ENCODE measurements at places on chromosomes 2 and 18.

DNA sequence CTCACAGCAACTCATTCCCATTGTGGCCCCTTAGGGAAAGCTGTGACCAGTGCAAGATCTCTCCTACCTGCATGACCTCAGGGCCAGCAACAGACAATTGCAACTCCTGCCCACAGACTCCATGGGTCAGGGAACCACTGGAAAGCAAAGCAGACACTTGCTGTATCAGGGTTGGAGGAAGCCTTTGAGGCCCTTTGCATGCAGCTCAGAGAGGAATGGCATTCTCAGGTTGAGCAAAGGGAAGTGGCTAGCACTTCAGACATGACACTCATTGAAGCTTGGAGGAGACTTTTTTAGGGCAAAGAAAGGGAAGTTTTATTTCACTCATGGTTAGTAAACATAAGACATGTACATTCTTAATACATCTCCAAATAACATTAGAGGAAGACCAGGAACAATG is 22.1 kb downstream of the IL1F10 start:
- peak; percentile 36 for DNase-seq

DNA sequence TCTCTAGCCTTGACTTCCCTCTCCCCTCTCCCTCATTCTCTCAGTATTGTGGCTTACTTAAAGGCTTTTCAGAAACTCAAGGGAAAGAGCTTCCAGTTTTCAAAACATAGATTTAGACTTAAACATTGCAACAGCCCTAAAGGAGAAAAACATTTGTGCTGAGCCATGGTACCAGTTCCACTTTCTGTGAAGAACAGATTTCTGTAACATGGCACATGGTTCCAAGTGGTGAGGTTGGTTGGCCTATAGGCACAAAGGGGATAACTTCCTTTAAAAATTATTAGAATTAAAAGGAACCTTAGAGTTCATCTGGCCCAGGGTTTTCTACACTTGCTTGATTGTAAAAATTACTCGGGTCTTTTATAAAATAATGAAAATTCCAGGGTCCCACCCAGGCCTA is 138.6 kb upstream of the CDCA7 start:
- no peak for DNase-seq

DNA sequence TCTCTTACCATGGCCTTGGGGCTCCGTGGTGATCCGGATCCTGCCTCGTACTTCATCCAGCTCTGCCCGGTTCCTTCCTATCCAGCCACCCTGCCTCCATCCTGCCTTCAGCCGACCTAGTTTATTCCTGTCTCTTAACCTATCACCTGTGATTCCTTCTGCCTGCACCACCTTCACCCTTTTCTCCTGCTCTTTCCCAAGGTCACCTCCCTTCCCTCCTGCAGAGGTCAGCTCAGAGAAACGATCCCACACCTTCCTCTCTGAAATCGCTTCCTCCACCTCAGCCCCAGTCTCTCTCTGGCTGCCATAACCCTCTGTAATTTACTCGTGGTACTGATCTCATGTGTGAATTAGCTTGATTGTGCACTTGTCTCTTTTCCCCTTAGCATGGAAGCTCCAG is 23.5 kb upstream of the LAPTM4A start:
- no peak for DNase-seq

GRCh38 chr2:119544075-119544938 is at the start of gene CFAP221:
TSS of gene CFAP221 (plus strand) at chr2:119544449. CDS start at chr2:119546132, 1,683 bp downstream.
- peak; percentile 48 for DNase-seq

- no peak for DNase-seq
These were observed 63.5 kb upstream of the ST3GAL5 start for GRCh38 chr2:85952196-85952734.

DNA sequence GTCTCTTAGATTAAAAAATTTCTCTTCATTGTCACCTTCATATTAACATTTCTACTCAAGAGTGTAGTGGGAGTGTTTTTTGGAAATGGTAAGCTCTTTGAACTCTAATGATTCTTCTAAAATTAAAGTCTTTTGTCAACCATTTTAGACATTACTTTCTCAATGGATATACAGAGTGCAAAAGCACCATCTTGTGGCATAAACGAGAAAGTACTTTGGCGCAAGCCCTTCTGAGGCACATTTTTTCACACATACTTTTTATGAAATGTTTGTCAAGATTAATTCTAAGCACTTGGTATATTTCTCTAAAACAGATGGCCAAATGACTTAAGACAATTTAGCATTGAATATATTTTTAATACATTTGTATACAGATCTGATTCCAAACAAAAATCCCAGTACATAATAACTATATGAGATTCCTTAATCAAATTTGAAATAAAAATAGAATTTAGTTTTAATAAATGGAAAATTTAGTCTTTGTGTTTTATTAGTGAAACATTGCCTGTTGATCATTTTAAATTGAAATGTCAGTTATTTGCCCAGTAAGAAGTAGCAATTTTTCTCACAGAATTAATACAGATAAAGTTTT is 63.3 kb upstream of the GALNT5 start:
- DNase-seq: no peak

DNA sequence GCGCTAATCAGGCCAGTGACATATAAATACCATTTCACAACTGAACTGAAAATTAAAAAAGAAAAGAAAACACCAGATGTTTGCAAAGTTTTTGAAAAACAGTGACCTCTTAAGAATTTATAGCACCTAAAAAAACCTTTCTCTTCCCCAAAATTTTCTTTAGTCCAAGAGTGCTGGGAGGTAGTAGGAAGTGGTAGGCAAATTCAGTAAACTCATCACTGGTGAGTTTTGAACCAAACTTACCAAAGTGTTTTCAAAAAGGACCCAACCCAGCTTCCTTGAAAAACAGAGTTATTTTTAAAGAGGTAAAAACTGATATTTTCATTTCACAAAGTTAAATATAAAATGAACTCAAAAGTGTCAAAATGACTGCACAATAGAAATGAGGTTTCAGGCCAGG is 90.4 kb downstream of the TMEM247 start:
- DNase-seq: no peak

GRCh38 chr2:31318361-31319336 is 84.7 kb downstream of the EHD3 start:
- DNase-seq: peak; percentile 66

DNA sequence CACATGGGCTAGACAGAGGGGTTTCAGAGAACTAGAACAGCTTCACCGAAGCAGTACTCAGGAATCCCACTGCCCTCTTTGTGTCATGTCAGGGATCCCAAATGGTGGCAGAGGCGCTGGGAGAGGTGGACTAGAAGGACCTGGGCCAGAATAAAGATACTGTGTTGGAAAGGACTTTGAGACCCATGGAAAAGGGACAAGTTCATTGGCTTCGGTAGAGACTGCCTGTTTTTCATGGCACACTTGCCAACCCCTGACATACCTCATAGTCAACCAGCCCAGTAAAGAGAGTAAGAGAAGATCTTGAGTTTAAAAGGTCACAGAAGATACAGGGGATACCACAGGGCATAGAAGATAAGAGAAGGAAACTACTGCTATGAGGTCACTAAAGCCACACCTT is 381.0 kb downstream of the RIT2 start:
- DNase-seq: no peak

GRCh38 chr2:188345020-188345419 is 53.3 kb downstream of the GULP1 start:
- DNase-seq: no peak

DNA sequence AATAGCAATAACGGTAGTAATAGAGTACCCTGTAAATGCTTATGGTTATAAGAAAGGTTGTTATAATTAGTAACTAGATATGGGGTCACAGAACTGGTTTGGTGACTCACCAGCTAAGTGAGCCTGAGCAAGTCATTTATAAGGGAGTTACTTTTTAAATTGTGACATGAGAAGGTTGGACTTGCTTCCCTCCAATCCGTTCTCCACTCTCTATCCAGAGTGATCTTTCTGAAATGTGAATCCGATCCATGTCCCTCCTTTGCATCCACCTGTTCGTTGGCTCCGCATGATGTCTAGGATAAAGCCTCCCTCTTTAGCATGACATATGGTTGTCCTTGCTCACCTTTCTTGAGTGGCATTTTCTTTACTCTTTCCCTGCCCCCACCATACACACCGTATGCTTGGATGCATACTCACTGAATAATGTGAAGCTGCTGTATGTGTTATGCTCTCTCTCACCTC is 83.1 kb downstream of the CDC42EP3 start:
- DNase-seq: no peak

- DNase-seq: no peak
These were observed 140.6 kb upstream of the DNMT3A start for GRCh38 chr2:25482341-25482740.

GRCh38 chr2:19898592-19899329 is 3.0 kb downstream of the TTC32 start:
- no peak for DNase-seq

GRCh38 chr18:74196220-74197119 is 48.1 kb downstream of the TIMM21 start:
- peak; percentile 24 for DNase-seq

DNA sequence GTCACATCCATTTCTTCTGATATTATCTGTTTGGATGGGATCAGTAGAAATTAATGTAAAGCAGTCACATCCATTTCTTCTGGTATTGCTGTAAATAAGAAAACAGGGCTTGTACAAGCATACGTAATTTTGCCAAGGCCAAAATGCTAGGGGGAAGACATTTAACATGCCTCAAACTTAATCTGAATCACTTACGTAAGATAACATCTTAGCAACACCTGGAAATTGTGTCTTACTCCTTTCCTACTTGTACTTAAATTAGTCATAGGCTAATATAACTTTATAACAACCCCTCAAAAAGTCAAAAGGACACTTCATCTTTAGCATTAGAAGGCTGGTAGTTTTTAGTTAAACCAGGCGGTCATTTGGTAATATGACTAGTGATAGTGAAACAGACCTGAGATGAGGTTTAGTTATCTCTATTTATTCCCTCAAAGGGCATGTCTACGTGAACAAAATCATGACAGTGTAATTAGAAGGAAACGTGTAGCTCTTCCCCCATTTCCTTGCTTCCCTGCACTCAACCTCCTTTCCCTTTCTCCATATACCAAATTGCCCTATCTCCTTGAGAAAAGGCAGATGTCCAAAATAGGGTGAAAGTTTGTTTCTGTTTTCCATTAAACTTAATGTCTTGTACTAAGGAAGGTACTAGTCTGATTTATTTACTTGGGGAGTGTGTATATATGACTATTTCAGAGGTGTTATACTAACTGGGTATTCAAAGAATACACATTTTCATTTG is 99.3 kb upstream of the FZD5 start:
- DNase-seq: no peak

DNA sequence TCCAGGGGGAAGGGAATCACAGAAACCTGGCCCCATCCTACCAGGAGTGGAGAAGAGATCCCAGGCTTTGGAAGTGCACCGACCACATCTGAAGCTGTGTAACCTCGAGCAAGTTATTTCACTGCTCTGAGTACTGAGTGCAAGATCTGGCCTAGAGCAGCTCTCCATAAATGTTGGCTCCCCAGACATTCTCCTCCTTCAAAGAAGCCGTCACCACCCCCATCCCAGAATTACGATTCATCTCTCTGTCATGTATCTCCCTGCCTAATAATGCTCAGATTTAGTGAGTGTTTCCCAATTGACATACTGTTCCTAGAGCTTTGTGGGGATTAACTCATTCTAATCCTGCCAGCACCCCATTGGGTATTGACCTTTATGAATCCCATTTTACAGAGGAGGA is 51.7 kb downstream of the TNS1 start:
- DNase-seq: no peak

DNA sequence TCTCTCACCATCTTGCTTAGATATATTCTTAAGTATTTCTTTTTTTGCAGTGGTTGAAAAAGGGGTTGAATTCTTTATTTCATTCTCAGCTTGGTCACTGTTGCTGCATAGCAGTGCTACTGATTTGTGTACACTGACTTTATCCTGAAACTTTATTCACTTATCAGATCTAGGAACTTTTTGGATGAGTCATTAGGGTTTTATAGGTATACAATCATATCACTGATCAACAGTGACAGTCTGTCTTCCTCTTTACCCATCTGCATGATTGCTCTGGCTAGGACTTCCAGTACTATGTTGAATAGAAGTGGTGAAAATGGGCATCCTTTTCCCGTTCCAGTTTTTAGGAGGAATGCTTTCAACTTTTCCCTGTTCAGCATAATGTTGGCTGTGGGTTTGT is 6.5 kb downstream of the STARD6 start:
- no peak for DNase-seq

DNA sequence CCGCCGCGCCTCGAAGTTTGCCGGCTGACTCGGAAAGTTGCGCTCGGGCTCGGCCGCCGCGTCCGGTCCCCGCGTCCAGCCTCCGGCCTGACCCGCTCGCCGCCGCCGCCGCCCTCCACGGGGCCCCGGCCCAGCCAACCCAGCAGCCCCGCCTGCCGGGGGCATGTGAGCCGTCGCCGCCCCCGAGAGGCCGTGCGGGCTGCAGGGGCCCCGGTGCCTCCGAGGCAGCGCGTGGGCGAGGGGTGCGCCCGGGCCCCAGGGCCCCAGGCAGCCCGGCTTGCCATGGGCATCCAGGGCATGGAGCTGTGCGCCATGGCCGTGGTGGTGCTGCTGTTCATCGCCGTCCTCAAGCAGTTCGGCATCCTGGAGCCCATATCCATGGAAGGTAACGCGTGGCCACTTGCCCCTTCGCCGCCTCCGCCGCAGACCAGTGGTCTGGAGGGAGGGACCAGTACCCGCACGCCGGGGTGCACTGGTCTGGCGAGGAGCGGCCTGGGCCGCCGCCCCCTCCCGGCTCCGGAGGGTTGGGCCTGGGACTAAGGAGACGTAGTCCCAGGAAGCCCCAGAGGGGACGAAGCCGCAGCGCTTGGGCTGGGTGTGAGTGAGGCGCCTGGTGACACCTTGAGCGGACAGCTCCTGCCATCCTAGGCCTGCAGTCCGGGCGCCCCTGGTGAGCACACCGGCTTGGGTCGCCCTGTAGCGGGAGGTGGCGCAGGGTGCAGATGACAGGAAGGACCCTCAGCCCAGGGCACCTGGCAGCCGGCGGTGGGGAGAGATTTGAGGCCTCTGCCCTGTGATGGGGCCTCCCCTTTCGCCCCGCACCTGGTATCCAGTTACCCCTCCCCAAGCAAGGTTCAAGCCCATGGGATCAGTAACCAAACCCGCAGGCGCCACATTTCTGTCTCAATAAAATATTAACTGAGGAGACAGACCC is 49.9 kb downstream of the KCNIP3 start:
- DNase-seq: no peak

- no peak for DNase-seq
These were observed 180.1 kb downstream of the LDLRAD4 start for GRCh38 chr18:13398631-13399030.

GRCh38 chr2:67881816-67882215 is 181.0 kb downstream of the C1D start:
- DNase-seq: no peak

- no peak for DNase-seq
These were observed 52.2 kb upstream of the B3GNT2 start for GRCh38 chr2:62143696-62144095.

- no peak for DNase-seq
These were observed 865.4 kb upstream of the NXPH2 start for GRCh38 chr2:139645617-139646016.

DNA sequence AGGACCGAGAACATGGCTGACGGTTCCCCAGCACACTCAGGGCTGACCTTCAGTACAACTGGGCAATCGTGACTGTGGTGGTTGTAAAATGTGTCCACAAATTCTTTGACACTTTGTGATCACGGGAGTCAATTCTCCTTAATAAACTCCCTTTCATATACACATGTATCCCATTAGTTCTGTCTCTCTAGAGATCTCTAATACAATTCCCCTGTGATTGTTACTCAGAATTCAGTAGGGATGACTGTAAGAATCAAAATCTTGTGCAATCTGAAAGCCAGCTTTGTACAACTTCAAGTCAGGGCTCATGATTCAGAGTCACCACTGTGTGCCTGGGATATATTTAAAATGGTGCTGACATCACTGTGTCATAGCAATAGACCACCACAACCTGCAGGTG is 89.5 kb upstream of the LMAN1 start:
- no peak for DNase-seq

Measured in stimulated activated naive B cell treated with anti-CD40 and anti-IgM and Interleukin-4, amounts not matched to agents 10 μg/mL and 1 μg/mL and 100 μg/mL, for 72 hours (primary cell).